ENCODE measurements at places on chromosomes 2 and 18.

DNA sequence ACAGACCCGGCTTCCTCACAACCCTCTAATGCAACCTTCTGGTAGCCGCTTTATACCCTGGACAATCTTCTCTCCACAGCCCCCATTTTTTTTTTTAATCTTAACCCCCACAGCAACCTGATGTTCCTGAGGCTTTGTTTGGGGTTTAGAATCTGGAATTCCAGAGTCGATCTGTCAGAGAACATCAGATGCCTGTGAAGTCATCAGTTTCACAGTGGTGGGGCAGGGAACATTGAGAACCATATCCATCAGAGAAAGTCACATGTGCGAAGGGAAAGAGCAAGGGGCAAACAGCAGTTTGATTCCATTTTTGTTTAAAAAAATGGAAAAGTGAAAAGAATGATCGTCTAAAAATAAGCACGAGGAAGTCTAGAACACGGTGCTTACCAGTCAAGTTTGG lies 20.6 kb downstream of the NPAS2 start:
- no peak for DNase-seq

DNA sequence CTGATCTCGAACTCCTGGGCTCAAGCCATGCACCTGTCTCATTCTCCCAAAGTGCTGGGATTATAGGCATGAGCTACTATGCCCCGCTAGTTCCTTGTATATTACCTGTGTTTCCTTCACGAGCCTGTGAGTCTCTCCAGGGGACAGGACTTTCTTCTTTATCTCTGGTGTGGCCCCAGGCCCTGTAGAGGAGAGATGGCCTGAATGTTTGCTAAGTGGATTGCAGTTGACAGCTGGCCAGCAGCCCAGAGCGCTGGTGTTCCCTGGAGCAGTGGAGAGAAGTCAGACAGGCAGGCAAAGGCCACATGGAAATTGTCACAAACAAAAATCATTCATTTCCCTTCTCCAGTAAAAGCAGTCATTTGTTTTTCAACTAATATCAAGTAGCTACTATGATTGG lies 17.9 kb downstream of the LPIN1 start:
- no peak for DNase-seq

DNA sequence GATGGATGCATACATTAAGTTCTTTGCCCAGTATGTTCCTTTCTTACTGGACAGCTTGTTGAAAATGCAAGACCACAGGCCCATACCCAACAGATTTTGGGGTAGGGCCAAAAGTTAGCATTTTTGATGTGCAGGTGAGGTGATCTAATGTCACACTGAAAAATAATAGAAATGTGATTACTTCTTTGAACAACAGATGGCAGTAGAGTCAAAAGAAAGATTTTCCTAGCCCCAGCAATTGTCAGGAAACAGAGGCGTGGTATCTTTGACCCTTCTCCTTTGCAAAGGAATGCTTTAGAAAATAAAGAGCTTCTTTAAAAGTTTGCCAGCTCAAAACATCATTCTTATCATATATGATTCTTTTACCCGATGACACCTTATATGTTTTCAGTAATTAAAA lies 343.6 kb upstream of the SYT4 start:
- no peak for DNase-seq

DNA sequence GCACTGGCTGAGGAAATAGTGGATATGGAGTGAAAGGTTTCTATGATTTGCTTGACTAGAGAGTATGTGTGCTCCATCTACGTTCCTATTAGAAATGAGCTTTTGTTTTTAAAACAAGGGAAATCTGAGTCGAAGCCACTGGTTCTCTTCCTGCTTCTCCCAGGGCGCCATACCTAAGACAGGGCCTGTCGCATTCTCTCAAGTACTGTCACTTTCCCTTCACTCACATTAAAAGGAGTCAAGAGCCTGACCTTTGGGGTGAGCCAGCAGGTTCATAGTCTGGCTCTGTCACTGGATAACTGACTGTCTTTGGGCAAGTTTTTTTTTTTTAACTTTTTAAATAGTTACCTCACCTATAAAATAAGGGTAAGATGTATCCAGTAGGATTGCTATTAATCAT lies 121.0 kb downstream of the MAP3K20 start:
- DNase-seq: no peak

- no peak for DNase-seq
Measured at GRCh38 chr2:14828968-14829367, 196.5 kb downstream of the LRATD1 start.

All from activated CD8-positive, alpha-beta memory T cell treated with anti-CD3 and anti-CD28 coated beads, Interleukin-2, amount 50 U/mL, for 48 hours (primary cell).